Left renal pelvis (tissue), 4 donors: ENCODE measurements at places on chromosomes 4 and X. TPM values are rescaled to one million over a fixed set of nuclear protein-coding genes. Genes with fewer than 3 reads are reported as not detected.

Gene FMR1
- polyA plus RNA-seq, result 93.0 TPM

DNA sequence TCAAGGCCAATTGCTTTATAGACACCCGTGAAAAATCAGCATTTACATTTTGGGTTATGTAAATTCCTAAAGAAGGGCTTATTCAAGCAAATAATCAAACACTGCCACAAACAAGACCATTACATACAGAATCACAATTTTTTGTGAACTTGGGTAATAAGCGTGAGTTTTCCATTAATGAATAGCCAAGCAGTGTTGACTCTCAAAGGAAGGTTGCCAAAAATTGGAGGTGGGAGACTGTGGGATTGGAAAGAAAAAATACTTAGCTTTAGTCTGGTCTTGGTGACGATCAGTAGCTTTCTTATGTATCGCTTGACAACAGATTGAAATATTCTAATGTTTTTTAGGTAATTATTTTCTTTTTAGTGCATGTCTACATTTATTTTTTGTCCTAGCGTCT lies 20.9 kb downstream of the LRRC66 start:
- no peak for DNase-seq

DNA sequence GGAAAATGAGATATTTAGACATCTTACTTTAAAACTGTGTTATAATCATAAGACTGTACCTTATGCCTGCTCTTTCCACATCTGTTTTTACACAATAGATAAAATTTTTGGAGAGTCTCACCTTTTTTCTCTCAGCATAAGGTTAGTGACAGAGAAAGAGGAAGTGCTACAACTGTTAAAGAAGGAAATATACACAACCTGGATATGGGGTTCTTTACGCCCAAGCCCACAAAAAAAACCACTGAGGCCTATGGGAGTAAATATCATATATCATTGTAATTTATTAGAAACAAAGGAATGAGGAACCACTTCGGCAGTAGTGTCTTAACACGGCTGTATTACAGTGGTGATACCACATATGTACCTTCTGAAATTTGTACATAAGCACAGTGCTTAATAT lies 265.9 kb upstream of the GK2 start:
- DNase-seq, result no peak

Gene IL13RA2
- 0.72 TPM for polyA plus RNA-seq

- DNase-seq, result no peak
These were observed 182.5 kb upstream of the NPY2R start for GRCh38 chr4:155025762-155026457.

GRCh38 chr4:113472864-113473263 lies 288.7 kb downstream of the CAMK2D start:
- no peak for DNase-seq

Gene DAPP1
- polyA plus RNA-seq, result 1.5 TPM

DNA sequence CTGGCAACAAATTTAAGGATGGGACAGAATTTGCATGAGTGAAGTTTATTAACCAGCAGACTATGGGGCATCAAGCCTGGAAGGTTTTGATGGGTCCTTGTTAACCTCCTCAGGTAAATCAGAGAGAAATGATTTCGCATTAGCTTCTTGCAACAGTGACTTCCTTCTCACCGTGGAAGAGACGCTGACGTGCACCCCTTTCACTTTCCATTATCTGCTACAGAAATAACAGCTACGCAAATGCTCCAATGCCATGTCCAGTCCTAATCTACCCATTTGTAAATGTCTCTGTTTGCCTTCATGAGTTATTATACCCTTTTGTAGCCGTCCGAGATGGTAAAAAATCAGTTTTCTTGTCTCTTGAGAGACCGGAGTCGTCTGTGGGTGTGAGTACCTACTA lies 100.3 kb downstream of the SLC34A2 start:
- no peak for DNase-seq

- no peak for DNase-seq
These were observed 58.5 kb upstream of the LGI2 start for GRCh38 chr4:25089051-25089763.
